ENCODE measurements at places on chromosomes 5 and 9.

DNA sequence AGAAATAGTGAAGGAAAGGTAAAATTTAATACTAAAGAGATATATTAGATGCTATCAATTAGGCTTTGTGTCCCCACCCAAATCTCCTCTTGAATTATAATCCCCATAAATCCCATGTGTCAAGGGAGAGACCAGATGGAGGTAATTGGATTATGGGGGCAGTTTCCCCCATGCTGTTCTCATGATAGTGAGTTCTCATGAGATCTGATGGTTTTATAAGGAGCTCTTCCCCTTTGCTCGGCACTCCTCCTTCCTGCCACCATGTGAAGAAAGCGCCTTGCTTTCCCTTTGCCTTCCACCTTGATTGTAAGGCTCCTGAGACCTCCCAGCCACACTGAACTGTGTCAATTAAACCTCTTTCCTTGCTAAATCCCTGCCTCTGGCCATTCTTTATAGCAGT lies 697.0 kb upstream of the RGMB start:
- DNase-seq: no peak

DNA sequence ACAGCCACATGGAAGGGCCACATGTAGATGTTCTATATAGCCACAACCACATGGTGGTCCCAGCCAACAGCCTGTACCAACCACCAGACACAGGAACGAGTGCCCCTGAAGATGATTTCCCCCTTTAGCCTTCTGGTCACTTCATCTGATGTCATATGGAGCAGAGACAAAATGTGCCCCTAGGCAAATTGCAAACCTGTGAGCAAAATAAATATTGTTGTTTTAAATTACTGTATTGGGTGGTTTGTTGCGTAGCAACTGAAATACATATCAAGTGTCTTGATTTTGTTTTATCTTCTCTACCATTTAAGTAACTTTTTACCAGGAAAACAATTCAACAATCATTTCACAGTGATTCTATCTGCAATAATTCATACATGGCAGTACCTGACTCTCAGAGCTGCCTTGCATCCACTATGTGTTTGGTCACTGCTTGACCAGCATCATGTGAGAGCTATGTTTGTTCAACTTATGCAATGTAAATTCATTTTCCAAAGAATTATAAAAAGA lies 142.5 kb upstream of the VLDLR start:
- no peak for DNase-seq

GRCh38 chr5:71587766-71588532 lies 809 bp downstream of the MCCC2 start:
- DNase-seq: no peak

DNA sequence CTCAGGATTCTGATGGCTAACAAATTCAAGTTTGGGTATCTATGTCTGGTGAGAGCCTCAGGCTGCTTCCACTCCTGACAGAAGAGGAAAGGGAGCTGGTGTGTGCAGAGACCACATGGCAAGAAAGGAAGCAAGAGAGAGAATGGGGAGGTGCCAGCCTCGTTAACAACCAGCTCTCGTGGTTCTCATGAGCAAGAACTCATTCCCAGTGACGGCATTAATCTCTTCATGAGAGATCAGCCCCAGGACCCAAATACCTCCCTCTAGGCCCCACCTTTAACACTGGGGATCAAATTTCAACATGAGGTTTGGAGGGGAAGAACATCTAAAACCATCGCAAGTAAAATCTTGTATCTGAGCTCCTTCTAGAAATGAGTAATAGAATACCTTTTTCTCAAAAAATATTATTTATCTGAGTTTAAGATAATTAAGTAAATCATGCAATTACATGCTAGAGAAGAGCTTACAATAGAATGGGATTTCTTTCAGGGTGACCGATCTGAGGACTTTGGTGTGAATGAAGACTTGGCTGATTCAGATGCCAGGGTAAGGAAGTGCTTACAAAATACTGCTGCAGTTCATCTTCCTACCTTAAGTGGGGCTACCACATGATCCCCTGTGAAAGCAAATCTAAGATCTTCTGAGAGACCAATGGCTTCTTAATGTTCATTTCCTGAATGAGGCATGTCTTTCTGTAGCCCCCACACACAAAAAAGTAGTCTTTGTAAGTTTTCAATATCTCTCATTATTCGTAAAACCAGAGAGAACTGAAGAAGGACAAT lies 11.5 kb downstream of the ANXA1 start:
- DNase-seq: no peak

DNA sequence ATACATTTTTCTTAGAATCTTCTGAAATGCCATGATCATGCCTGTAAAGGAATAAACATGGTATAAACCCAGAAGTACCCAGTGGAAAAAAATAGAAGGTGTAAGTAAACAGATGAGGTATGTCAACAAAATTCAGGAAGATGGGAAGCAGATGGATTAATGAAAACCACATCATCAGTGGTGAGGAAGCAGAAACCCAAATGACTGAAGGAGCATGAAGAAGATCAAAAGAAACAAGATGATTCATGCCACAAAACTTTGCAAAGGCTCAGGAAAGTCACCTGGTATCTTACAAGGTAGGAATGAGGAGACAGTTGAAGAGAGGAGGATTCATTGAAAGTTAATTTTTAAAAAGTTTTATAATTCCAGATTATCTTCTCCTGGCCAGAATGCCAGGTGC lies 132.8 kb upstream of the PAPPA start:
- DNase-seq: no peak

- no peak for DNase-seq
These were observed 40.9 kb upstream of the POC5 start for GRCh38 chr5:75758116-75758515.

DNA sequence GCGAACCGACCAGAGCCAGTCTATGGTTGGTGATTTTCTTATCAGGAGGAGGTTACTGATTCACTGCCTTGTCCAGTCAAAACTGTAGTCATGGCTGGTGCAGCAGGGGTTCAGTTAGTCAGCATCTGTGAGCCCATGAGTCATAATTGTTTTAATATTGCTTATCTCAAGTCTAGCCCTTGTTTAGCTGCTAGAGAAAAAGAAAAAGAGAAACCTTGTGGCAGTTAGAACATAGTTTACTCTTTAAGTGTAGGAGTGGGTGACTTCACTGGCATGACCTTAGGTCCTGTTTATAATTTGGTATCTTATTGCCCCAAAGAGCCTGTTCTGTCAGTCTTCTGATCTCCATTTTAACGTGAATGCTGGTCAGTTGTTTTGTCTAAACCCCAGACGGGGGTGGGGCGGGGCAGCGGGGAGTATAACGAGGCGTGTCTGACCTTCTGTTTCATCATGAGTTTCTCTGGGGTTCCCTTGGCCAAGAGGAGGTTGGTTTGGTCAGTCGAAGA lies 76.9 kb upstream of the NFIL3 start:
- no peak for DNase-seq

- DNase-seq: no peak
These were observed 15.1 kb downstream of the RPS14 start for GRCh38 chr5:150434464-150434863.

DNA sequence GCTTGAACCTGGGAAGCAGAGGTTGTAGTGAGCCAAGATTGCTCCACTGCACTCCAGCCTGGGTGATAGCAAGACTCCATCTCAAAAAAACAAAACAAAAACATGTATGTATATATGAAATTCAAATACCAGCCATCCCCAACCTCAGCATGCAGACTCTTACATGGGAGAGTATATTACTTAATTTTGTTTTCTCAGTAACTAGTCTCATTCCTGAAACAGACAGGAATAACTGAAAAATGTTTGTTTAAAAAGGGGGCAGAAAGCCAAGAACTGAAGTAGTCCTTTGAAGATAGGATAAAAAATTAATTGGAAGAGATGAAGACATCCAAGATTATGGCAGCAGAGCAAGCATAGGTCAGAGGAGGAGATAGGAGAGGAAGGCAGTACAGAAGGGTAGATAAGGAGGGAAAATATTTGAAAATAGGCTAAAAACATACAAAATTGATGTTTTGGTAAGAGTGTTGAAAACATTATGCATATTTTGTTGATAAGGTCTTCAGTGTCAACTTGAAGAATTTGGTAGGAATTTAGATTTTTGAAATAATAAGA lies 309.9 kb downstream of the MAT2B start:
- no peak for DNase-seq

DNA sequence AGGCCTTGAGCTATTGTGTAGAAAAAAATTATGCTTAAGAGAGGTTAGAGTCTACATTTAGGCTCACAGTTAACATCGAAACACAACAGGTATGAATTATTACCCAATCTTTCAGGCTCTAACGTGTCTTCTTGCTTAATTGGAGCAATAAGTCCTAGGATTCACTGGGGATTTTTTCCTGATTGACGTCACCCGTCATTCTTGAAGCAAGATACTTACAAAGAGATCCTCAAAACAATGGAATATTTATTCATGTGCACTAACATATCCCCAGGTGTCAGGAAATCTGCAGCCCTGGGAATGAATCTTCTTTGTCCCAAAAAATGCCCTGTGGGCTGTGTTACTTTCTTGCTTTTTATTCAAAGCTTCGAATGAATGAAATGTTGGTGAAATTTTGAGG lies 413.5 kb downstream of the NFIB start:
- no peak for DNase-seq

- DNase-seq: no peak
These were observed 7.1 kb upstream of the AFAP1L1 start for GRCh38 chr5:149264439-149265067.

DNA sequence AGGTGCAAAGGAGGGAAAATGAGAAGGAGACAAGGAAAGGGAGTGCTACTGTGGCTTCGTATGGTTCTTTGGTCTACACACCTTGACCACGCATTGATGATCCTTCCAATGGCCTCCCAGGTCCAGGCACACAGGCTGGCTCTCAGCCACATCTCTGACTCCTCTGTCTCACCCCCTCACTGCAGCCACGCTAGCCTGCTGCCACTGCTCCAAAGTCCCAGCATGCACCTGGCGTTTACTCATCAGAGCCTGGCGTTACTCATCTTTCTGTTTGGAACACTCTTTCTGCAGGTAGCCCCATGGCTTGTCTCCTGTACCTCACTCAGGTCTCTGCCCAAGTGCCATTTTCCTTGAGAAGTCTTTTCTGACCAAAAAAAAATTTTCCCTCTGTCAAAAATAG lies 195.5 kb downstream of the SNCAIP start:
- no peak for DNase-seq

DNA sequence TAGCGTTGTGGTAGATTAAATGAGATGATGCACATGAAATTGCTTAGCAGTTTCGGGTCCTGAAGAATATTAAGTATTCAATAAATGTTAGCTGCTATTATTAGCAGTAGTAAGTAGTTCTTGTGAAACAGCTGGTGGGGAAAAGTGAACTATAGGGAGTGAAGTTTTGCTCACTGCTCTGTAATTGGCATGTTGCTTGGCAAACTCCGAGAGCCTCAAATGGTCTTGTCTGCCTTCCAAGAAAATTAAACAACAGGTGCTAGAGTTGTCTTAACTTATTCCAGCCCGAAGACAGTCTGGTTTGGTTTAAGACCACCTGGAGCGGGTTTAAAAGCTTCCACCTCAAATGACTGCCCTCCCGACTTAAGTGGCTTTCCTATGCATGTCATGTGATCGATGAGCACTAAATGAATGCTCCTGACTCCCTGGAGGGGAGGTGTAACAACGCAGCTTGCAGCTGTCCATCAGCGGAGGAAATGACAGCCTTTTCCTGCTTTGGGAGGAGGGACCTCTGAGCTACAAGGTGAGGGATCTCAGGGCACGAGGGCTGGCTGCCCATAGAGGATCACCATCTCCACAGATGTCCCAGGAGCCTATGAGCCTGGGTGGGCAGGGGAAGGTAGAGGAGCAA lies 202.9 kb upstream of the PANK3 start:
- DNase-seq: no peak

- no peak for DNase-seq
These were observed 9.4 kb downstream of the FIBCD1 start for GRCh38 chr9:130929571-130930038.

GRCh38 chr5:142346706-142347105 lies 21.9 kb upstream of the SPRY4 start:
- no peak for DNase-seq

DNA sequence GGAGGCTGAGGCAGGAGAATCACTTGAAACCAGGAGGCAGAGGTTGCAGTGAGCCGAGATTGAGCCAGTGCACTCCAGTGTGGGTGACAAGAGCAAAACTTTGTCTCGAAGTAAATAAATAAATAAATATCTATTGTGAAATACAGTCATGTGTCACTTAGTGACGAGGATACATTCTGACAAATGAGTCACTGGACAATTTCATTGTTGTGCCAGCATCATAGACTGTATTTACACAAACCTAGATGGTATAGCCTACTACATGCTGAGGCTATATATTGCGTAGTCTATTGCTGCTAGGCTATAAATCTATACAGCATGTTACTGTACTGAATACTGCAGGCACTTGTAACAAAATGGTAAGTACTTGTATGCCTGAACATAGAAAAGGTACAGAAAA lies 61.1 kb upstream of the CCL21 start:
- no peak for DNase-seq

DNA sequence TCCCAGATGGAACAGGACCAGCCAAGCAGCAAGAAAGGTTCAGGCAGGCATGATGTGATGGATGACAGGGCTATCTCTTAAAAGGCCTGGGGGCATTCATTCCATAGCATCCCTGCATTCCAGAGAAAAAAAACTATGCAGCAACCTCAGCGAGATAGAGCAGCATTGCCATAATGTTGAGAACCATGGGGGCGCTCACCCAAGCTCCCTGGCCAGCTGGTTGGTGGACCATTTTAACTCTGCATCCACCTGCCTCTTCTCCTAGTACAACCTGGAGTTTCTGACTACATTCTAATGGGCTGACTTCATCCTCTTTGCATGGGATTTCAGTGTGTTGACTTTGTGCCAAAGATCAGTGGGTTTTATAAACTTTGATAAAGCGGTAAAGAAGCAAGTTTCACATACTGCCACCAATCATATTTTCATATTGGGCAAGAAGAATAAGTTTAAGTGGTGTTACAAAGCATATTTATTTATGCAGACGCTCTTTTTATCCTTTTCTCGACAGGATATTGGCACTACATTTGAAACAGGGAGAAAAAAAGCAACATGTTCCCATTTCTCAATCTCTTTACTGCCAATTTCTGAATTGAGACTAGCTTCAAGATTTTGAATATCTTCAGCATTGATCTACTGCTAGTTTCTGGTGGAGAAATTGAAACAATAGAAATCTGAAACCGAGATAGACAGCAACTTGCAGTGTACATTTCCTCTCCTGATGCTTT lies 378.3 kb upstream of the WWC1 start:
- DNase-seq: no peak

DNA sequence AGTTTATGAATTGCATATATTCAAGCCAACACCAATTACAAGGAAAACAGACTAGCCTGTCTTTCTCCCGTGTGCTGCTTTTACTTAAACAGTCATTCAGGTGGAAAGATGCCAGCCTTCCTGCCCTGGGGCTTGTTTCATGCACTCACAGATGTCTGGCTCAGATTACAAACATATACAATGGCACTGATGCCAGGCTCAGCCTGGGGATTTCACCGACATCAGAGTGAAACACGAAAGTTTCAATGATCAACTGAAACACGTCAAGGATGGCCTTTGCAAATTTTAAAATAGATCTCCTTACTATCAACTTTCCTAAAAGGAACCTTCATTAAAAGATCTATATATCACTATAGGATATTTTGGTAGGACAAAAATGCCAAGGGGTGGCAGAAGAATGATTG lies 1576.5 kb downstream of the EFNA5 start:
- peak; percentile 3 for DNase-seq

Measured in pulmonary artery endothelial cell (primary cell).